ENCODE measurements at places on chromosomes 16 and 17.

GRCh38 chr17:19022747-19023146 is 18.2 kb upstream of the FAM83G start:
- no peak for DNase-seq

GRCh38 chr16:87727346-87727745 is 38.4 kb downstream of the KLHDC4 start:
- no peak for DNase-seq

DNA sequence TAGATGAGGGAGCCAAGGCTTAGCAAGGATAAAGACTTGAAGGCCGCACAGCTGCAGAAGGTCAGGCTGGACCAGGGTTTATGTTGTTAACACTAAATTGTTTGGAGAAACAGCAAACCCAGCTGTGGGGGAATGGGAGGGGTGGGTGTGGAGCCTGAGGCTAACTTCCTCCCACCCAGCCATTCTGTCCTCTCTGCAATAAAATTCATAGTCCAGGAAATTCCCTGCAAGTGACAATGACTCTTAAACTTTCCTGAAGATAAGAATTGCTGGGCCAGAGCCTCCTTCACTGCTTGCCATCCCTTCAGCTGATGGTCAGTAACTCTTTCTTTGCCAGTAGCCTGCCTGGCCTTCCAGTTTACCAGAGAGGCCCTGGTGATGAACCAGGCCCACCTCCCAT is 19.4 kb upstream of the ATP5MC1 start:
- DNase-seq, result peak; percentile 28

- DNase-seq, result peak; percentile 95
Observed at GRCh38 chr17:28717578-28718332, at the start of gene RAB34. Gene RAB34 (minus strand): TSS chr17:28717868. CDS start chr17:28717266, 602 bp downstream.

GRCh38 chr17:66764506-66764905 is 70.4 kb upstream of the CACNG5 start:
- DNase-seq, result no peak

GRCh38 chr16:84502075-84502474 is 2.4 kb downstream of the MEAK7 start:
- no peak for DNase-seq

DNA sequence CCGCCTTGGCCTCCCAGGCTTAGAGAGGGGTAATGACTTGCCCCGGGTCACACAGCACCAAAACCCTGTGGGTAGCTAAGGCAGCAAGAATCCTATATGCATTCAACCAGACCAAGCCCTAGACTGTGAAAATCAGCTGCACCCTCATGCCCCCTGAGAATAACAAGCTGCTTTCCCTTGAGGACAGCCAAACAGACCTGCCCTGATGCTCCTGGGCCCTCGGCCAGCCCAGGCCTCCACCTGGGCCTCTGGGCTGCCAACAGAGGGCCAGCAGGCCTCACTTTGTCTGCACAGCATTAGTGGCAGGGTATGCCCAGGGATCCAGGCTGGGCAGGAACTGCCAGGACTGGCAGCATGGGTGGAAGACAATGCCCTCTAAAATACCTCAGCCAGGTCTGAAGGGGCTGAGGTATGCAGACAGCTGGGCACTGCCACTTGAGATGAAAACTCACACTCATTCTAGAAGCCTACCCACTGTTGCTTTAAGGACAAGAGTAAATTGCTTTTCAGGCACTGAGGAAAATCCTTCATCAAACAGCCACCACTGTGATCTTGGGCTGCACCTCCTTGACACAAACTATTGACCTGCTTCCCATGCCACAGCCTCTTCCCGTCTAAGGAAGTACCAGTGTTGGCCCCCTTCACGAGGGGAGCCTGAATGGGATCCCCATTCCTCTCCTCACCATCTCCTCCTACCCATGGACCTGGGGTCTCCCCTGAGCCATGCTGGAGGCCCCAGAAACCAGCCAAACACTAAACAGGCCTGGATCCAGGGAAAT is 8.8 kb downstream of the ST3GAL2 start:
- DNase-seq, result no peak

DNA sequence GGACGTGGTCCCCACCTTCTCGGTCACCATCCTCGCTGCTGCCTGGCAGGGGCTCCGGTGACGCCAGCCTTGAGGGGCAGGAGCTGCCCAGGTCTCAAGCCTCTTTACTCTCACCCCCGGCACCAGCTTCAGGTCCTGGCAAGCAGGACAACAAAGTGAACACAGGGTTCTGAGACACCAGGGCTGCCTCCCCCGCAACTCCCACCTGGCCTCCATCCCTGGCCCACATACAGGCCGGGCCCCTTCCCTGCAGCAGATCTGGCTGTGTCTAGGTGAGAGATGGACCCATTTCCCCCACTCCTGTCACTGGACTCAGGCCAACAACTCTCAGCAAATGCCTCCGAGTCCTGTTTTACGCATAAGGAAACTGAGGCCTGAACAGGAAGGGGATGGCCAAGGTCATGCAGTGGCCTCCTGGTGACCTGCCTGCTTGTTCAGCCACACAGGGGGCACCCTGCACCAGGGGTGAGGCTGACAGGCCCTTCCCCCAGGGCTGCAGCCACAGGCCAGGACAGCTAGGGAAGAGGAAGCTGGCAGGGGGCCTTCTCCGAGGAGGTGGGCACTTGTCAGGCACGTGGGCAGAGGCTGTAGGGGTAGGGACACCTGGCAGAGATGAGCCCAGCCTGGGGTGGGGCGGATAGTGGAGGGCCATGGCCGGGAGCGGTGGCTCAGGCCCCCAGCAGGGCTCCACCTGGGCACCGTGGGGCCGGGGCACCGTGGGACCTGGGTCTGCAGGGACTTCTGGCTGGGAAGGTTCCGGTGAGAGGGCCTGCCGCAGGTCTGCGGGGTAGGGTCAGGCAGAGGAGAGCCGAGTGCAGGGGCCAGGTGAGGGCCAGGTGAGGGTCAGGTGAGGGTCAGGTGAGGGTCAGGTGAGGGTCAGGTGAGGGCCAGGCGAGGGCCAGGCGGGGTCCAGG is 46.7 kb upstream of the PVALEF start:
- DNase-seq, result no peak

GRCh38 chr17:56926704-56927103 is 12.9 kb upstream of the TRIM25 start:
- no peak for DNase-seq

- no peak for DNase-seq
Observed at GRCh38 chr16:11526655-11527350, 59.9 kb downstream of the LITAF start.

DNA sequence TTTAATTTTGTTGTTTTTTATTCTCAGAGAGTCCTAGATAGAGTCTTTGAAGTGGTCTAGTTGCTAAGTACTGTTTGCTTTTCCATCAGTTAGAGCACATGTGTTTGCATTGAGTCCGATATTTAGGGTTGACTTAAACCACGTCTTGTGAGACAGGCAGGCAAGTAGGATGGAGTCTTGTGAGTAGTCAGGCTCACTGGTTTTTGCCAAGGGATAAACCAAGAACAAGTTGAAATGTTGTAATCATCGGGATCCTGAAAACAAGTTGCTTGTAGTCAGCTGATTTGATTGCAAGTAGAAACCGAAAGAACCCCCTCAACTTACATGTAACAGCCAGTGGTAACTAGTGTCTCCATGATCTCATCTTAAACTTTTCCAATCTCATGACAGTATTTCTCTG is 17.2 kb downstream of the ATP6V0A1 start:
- DNase-seq, result no peak

DNA sequence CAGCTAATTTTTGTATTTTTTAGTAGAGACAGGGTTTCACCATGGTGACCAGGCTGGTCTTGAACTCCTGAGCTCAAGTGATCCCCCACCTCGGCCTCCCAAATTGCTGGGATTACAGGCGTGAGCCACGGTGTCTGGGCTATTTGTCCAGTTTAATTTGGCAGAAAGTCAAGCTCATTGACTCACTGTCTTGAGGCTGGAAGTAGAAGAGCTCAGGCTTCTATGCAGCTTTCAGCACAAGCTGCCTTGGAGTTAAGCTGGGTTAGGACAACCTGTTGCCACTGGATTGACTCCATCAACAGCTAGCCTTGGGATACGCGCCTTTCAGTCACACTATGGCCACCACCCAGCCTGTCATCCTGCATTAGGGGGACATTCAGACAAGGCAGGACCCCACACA is 76.2 kb upstream of the DNAH17 start:
- DNase-seq, result no peak

DNA sequence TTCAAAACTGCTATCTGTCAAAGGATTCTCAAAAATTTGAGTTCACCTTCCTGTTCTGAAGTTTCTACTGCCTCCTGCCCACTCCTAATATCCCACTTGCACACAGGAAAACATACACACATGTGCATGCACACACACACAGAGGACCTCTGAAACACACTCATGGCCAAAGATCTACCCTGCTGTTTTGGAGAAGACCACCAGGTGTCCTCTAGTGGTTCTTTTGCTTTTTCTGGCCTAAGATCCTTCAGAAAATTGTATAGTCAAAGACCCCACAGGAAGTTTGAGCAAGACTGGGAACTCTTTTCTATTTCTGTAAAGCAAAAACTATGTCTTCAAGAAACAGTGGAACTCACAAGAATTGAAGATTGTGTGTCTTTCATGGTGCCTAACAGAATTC is 90.2 kb downstream of the CDH8 start:
- DNase-seq, result no peak

DNA sequence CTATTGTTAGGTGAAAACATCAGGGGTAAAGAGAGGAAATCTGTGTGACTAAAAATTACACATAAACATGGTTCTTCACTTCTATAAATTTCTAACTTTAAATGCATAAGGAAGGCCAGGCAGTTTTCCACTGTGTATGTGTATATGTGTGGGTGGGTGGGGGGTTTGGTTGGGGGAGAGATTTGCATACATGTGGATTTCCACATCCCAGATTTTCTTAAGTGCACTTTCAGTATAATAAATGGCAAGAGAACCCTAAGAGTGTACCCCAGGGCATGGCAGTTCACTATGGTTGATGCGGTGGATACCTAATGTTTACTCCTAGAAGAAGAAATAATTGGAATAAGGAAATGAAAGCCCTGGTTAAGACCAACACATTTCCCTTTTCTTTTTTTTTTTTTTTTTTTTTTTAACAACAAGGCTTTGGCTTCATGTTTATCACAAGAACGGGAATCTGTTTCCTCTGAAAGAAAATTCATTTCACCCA is 451.8 kb upstream of the CCL2 start:
- DNase-seq, result no peak

DNA sequence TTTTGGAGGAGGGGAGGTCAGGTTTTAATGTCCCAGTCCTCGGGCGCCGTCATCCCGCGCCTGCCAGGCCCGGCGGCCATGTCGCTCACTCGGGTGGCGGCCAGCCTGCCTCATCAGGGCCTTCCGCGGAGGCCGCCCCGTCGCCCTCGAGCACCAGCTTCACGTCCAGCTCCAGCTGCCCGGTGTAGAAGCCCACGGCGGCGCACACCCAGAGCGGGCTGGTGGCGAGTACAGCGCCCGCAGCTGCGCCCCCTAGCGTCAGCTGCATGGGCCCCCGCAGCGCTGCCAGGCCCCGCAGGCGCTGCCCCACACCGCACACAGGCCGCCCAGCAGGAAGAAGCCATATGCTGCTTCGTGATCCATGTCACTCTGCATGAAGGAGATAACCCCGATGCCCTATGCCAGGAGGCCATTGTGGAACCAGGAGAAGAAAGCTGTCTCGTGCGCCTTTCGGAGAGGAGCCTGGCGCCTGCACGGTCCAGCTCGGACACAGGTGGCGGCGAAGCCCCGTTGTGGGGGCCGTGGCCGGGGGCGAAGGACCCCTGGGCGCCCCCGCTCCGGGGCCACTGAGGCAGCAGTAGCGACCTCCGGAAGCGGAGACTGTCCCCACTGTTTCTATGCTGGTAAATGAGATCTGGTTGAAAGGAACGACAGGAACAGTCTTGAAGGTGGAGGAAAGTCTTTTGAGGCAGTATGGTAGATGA is 9.6 kb downstream of the AP2B1 start:
- DNase-seq, result no peak

DNA sequence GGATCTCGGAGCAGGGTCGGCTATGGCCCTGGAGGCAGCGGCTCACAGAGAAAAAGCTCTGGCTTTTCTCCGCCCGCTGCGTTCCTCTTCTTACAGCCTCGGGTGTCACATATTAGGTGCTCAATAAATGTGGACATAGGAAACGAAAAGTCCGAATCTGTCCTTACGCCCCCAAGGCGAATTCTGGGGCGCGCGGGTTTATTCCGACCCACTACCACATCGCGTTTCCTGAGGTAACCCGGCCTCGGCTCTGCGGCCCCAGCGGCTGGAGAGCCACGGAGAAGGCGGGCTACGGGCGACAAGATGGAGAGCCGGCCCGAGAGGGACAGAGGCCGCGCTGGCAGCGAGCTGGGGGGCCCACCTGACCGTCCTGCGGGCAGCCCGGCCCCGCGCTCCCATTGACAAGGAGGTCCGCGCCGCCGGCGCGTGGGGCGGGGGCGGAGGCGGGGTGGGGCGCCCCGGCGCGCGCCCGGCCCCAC is 573 bp upstream of the GNAO1 start:
- peak; percentile 81 for DNase-seq

DNA sequence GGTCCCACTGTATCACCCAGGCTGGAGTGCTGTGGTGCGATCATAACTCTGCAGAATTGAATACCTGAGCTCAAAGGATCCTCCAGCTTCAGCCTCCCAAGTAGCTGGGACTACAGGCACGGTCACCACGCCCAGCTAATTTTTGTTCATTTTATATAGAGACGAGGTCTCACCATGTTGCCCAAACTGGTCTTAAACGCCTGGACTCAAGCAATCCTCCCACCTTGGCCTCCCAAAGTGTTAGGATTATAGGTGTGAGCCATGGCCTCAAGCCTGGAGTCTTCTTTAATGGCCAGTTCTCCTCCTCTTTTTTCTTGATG is 484 bp downstream of the CD300LB start:
- no peak for DNase-seq

- DNase-seq, result no peak
Observed at GRCh38 chr17:19647697-19648474, 665 bp upstream of the ALDH3A2 start.

DNA sequence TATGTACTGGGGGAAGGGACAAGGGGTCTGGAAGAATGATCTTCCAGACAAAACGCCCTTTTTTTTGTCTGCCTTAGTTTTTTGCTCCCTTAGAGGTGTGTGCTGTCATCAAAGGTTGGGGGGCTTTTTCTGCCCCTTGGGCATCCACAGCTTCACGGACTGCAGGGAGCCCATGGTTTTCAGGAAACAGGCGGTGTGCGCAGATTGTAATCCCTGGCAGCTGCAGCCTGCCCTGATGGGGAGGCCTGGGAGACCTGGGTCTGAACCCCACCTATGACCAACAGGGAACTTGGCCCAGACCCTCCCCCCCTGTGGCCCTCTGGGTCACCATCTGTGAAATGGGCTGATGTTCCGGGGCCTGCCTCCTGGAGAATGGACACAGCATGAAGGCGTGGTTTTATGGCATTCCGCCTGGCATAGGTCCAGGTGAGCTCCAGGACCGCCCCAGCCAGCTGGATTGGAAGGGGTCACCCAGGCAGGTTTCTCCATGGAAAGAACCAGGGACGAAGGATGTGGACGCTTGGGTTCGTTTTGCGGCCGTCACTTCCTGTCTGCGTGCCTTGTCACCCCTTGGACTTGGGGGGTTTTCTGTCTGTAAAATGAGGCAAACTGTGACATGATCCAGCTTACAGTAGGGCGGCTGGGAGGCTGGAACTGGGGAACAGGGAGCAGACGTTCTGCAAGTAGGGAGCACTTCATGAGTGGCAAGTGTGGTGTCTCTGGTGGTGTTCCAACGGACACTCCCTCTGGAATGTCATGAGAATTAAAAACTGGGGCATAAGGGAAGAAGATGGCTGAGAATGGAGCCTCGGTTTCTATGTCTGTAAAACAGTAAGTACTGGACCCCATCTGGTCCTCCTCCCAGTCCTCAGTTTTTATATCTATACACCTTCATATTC is 1.5 kb downstream of the CPNE2 start:
- no peak for DNase-seq

GRCh38 chr17:56595108-56595418 is 1.6 kb downstream of the NOG start:
- no peak for DNase-seq

- no peak for DNase-seq
Observed at GRCh38 chr16:46711106-46712058, 21.9 kb downstream of the ORC6 start.
